ENCODE measurements at places on chromosomes 7 and 10.

DNA sequence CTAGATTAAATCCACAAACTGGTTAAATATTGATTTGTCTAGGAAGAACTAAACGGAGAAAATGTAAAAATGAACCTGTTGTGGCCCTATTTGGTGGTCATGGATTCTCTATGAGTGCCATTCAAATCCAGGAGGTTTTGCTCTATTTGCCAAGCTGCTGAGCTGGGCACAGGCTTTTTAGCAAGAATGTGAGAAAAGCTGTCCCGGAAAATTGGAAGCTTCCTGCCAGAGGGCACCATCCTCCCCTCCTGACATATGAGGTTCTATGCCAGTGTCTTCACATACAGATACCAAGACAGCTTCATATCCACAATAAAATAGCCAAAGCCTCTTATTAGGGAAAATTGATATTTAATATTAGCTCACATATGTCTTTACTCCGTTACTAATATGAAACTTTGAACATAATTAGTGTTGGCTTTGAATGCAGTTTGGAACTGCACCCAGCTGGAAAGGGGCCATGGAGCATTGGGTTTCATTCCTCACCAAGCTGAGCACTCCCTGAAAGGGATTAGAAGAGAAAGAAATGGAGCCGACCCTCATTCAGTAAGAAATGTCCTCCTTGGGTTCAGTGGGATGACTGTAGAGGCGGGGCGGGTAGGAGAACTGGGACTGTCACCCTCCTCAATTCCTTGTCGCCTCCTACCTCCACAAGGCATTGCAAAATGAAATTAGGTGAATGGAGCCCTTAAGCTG lies 47.8 kb downstream of the NRCAM start:
- no peak for DNase-seq

GRCh38 chr10:6535156-6535764 lies 44.8 kb downstream of the PRKCQ start:
- no peak for DNase-seq

DNA sequence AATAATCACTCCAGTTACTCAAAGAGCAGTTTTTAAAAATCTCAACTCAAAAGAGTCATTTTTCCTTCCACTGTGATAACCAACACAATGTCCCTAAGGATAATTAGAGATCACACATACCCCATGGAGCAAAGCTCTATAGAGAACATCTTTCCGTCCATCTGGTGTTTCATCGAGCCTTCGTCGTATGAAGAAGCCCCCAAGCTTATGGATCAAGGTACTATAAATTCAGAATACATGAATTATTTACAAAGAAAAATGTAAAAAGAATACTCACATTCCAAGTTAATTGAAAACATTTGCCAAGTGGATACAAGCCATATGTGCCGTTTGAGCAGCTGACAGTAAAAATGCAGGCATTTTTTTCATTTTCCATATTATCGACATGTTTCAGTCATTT lies 14.8 kb downstream of the GPAM start:
- no peak for DNase-seq

DNA sequence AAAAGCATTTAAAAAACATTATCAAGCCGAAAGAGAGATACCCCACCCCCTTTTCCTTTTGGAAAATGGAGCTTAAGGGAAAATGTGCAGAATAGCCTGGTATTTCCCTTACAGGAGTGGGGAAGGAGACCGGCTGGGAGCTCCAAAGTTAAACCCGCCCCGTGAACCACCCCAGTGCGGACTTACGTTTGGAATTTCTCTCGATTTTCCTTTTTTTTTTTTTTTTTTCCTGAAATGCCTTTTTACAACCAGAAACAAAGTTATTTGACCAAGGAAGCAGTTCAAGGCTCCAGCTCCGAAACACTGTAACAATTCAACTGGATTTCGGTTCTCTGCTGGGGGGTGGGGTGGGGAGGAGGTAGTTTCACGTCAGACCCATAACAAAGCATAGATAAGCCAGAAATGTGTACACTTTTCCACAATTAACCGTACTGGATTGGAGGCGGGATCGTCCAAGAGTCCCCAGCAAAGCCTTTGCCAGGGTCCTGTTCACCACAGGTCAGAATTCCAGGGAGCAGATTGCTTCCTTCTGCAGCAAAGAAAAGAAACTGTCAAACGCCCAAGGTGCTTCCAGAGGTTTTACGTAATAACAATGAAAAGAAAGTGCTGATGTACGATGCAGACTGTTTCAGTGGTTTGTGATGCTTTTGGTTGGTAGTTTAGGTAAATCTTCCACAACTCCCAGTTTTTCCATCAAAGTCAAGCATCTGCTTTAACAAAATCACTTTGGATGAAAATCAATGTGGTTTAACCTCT lies 6.7 kb downstream of the SKIDA1 start:
- DNase-seq = peak; percentile 68

GRCh38 chr10:71393841-71394475 lies 2.8 kb upstream of the CDH23 start:
- DNase-seq = no peak

- no peak for DNase-seq
These were observed 46.7 kb upstream of the MDFIC start for GRCh38 chr7:114875186-114875585.

DNA sequence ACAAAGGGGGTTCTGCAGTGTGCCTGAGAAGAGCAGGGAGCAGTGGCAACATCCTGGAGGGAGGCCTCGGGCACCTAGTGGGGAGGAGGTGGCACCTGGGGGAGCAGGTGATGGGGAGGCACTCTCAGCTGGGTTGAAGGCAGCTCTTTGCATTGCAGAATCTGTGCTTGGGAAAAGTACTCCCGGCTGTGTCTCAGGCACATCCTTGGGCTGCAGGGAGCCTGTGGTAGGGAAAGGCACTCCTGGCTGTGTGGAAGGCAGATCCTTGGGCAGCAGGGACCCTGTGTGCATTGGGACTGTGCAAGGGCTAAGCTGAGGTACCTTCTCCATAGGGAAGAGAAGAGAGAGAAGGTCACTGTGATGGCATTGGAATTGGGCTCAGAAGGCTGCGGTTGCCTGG lies 52.8 kb upstream of the ANTXRL start:
- no peak for DNase-seq

- DNase-seq = no peak
These were observed 5.9 kb downstream of the MAFK start for GRCh38 chr7:1536455-1536742.

DNA sequence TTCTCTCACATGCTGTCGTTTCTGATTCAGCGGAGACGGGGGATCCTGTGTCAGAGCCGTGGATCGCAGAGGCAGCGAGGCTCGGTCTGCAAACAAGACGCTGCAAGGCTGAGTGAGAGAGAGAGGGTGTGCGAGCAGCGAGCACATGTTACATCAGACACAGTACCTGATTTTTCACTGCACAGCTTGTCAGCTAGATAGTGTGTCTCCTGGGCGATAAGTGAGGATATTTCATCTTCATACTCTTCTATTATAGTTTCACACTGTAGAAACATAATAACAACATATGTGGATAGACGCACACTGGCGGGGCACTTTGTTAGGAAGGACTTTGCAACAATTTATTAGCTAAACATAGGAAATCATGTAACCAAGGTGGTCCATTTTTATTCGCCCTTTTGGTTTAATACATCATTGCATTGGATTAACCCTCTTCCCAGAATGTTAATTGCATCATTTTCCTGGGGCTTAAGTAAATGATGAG lies 39.5 kb downstream of the CNPY1 start:
- no peak for DNase-seq

- DNase-seq = peak; percentile 34
These were observed 163.4 kb downstream of the RAPGEF5 start for GRCh38 chr7:22193450-22193983.

GRCh38 chr10:122293156-122293960 lies 22.3 kb downstream of the BTBD16 start:
- DNase-seq = no peak

DNA sequence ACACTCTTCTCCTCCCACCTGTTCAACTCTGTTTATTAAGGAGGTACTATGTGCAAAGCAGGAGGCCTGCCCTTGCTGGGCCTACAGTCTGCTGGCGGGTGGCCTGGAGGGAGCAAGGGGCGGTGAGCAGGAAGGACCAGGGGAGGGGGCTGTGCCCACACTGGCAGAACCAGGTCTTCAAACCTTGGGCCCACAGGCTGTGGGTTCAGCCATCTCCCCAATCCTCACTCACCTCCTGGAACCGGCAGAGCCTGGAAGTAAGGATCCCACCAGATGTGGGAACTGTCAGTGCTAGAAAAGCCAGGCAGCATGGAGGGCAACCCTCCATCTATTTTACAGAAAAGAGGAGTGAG lies 50.8 kb downstream of the CAMK2B start:
- no peak for DNase-seq

- no peak for DNase-seq
These were observed 7.0 kb upstream of the NUB1 start for GRCh38 chr7:151334628-151335027.

DNA sequence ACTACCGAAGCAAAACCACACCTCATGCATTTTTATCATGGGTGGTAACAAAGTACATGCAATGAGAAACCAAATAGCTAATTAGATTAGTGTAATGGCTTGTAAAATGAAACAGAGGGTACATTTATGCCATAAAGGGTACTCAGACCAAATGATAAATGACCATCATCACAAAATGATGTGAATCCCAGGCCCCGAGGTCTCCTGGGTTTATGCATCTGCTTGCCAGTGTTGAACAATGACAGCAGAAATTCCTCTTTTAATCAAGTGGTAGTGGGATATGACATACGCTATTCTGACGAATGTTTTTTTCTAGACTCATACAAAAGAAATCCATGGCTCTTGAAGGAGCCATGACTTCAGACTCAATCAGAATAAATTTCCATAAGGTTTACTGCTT lies 249.5 kb upstream of the SLC26A5 start:
- no peak for DNase-seq

DNA sequence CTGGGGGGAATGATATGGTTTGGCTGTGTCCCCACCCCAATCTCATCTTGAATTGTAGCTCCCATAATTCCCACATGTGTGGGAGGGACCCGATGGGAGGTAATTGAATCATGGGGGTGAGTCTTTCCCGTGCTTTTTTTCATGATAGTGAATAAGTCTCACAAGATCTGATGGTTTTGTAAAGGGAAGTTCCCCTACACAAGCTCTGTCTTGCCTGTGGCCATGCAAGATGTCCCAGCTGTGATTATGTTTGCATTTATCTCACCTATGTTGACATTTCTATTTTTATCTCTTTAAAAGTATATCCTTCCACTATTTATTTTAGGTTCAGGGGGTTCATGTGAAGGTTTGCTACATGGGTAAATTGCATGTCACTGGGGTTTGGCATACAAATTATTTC lies 323.9 kb upstream of the GLI3 start:
- no peak for DNase-seq

DNA sequence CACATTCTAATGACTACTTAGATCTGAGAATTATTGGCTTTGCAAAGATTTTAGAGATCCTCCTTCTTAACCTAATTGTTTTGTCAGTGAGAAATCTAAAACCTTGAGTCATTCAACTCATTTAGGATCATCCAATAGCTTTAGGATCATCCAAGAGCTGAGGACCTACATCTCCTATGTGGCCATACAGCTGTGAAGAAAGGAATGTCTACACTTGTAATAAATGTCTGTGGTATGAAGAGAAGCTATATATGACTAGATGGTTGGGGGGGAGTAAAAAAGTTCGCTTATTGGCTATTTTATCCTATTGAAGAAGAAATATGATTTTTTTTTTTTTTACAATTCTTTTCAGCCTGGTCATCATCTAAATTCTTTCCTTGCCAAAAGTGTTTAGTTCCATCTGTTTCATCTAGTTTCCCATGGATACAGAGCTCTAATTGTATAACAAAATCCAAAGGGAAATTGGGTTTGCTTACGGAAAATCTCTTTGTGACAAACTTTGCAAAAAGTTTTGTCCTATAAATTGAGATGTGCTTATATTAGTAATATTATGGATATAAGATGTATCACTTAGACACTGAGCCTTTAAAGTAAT lies 196.7 kb downstream of the PRKG1 start:
- DNase-seq = peak; percentile 54

DNA sequence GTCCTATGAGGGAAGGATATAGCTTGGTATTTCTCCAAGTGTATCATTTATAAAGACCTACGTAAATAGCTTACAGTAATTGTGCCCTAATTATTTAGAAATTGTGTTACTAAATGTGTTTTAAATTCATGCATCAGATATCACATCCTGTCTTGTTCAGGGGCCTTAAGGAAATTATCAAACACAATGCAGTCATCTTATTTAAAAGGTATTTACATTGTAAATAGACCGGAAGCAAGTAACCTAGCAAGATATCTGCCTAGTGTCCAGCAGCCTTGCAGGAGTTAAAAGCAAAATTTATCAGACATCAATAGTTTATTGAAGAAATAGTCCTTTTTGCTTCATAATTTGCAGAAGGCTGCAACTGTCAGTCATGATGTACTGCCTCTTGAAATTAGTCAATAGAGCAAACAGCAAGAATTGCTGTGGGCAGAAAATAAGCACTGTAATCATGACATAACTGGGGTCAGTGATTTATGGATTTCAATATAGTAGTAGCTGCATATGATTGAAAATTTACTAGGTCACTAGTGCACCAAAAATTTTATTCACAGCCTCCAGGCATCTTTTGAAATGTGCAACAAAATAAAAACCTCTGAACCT lies 23.1 kb downstream of the GLRX3 start:
- no peak for DNase-seq

DNA sequence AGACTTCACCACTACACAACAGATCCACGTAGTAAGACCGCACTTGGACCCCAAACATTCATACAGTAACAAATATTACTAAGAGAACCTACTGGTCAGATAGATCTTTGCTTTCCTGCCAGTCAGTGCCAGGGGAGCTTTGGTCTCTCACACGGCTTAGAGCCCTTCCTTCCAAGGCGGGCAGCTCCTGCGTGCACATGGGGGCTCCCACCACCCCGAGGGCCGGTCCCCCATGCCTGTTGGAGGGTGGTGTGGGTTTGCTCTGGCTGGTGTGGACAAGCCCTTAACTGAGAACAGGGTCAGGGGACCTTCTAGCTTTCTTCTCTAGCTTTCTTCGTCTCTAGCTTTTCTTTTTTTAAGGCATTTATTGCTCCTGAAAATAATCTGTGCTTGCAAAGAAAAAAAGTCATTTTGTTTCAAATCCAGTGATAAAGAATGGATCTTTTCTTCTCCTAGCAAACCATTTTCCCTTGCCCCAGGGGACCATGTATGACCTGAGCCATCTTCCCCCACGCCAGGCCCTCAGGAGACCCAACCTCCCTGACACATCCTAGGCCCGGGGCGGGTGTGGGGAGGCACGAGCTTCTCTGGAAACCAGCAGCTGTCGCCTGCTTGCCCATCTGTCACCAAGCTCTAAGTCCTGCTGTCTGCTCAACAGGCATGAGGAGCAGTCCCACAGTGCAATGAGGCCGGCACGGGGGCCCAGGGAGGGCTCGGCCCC lies 591.1 kb downstream of the PTPRN2 start:
- no peak for DNase-seq

GRCh38 chr7:138000081-138000701 lies 1.7 kb downstream of the CREB3L2 start:
- DNase-seq = peak; percentile 94

DNA sequence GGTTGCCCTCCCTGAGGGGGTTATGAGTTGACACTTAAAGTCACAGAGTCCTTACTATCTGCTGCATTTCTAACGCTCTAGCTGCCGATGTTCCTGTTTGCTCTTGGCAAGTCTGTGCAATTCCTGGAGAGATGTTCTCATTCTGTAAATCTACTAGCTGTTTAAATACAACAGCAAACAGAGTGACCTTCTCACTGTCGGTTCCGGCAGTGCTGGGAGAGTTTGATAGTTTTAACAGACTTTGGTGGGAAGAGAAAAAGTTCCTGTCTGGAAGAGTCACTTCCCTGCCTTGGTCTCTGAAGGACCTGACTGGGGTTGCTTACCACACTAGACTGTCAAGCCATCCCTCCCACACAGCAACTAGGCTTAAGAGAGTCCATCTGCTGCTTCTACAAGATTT lies 63.3 kb upstream of the ELMO1 start:
- no peak for DNase-seq
